ENCODE measurements at places on chromosomes 1 and 21.
A peak's percentile ranks its signal among the peaks of the same experiment; 100 is the strongest.

GRCh38 chr1:9174243-9174642 is 45.3 kb upstream of the GPR157 start:
- no peak for DNase-seq

- peak; percentile 85 for DNase-seq
These were observed 151.4 kb downstream of the TGFB2 start for GRCh38 chr1:218496561-218496960.

- DNase-seq: no peak
These were observed 125.5 kb downstream of the ADAMTS1 start for GRCh38 chr21:26719750-26720149.

GRCh38 chr1:163565166-163565565 is 243.4 kb downstream of the NUF2 start:
- no peak for DNase-seq

DNA sequence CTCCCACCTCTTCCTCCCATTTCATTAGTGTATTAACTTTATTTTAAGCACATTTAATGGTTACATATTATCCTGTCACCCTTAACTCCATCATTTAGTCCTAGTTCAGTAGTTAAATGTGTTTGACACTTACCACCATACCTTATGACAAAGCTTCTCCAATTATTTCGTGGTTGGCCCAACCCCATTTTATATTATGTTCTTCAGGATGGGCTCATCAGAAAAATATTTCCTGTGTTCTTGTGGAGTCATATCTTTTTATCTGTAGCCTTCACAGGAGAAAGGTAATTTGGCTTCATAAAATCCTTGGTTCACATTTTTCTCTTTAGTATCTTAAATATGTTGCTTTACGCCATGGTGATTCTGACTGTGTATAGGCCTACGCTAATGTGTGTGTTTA is 142.3 kb upstream of the COL6A1 start:
- DNase-seq: no peak

GRCh38 chr1:149978547-149979023 is 31.9 kb downstream of the OTUD7B start:
- peak; percentile 31 for DNase-seq

DNA sequence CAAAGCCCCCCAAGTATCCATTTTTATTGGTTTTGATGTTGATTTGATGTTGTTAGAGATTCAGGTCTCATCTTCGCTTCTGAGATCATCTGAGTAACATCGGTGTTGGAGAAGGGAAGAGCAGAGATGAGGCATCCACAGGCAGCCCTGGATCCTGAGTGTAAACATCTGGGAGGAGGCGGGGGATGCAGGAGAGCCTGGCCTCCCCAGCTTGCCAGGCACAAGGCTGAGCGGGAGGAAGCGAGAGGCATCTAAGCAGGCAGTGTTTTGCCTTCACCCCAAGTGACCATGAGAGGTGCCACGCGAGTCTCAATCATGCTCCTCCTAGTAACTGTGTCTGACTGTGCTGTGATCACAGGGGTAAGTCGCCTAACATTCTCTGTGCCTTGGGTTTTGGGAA is at the start of gene PROK1:
Gene PROK1 (plus strand): TSS at position 221 of the 400 bp plus-strand sequence. CDS start 68 bp downstream, at position 289.
- DNase-seq: no peak

GRCh38 chr1:28157894-28158293 is 18.6 kb downstream of the PTAFR start:
- no peak for DNase-seq

GRCh38 chr1:100943533-100943932 is 47.6 kb downstream of the SLC30A7 start:
- no peak for DNase-seq

DNA sequence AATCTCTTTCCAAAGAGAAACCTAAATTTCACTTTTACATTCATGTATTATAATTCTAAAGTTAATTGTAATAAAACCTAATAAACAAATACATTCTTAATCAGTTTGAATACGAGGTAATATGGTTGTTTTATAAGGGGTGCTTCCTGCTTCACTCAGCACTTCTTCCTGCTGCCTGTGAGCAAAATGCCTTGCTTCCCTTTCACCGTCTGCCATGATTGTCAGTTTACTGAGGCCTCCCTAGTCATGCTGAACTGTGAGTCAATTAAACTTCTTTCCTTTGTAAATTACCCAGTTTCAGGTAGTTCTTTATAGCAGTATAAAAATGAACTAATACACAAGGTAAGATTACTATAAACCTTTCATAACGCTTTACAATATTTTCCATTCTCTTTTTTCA is 491.1 kb upstream of the LRRC7 start:
- no peak for DNase-seq

DNA sequence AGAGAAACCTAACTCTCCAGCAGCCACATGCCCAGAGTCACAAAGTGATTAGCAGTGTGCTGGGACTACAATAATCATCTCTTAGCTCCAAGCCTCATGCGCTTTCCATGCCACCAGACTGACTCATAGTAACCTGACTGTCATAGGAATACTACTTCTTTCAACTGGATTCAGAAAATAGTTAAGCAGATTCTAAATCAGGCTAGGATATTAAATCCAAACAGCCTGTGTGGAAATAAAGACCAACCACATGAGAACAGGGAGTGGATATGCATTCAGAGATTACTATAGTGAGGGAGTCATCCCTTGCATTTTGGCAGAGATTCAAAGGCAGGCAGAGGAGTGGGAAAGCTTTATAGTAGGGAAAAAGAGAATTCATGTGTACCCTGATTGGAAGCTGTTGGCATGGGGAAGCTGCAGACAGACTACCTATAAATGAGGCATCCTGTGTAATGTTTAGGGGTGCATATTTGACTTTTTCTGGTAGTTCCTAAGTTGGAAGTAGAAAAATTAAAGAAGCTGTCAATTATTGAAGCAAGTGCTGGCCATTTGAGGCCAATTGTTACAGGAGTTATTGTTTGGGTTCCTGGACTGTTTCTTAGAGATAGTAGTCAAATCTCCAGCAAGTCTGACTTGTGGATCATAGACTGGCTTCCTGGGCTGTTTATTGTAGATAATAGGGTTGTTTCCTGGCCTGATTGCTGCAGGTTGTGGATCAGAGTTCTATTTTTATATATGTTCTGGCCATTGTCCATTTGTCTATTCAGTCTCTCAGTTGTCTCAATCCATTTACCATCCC is 31.7 kb upstream of the DNAH14 start:
- no peak for DNase-seq

DNA sequence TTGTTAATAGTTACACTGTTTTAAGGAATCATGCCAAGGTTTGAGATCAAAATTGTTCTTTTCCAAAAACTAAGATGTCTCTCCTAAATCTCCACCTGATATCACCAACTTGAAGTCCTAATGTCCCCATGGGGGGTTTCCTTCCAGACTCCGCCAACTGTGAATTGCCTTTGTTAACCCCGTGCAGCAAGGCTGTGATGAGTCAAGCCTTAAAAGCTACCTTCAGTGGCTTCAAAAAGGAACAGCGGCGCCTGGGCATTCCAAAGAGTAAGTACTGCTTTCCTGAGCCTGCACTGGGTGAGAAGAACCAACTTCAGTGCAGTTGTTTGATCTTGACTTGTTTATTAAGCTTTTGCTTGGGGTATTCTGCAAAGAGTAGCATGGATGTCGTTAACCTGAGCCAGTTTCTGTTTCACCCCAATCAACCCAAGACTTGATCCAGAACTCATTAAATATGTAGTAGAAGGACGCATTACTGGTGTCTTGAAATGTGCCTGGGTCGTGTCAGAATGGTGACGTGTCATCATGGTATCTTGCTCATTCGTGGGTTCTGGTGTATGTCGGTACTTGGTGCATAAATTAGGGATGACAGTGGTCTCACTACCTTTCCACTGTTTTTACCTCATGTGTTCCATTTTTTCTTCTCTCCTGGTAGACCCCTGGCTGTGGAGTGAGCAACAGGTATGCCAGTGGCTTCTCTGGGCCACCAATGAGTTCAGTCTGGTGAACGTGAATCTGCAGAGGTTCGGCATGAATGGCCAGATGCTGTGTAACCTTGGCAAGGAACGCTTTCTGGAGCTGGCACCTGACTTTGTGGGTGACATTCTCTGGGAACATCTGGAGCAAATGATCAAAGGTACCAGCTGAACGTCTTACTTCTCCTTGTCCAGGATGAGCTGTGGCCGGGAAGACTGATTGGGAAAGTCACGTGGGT is 8.7 kb downstream of the ETS2 start:
- no peak for DNase-seq

- no peak for DNase-seq
These were observed 27.7 kb downstream of the PTPRF start for GRCh38 chr1:43558346-43558841.

DNA sequence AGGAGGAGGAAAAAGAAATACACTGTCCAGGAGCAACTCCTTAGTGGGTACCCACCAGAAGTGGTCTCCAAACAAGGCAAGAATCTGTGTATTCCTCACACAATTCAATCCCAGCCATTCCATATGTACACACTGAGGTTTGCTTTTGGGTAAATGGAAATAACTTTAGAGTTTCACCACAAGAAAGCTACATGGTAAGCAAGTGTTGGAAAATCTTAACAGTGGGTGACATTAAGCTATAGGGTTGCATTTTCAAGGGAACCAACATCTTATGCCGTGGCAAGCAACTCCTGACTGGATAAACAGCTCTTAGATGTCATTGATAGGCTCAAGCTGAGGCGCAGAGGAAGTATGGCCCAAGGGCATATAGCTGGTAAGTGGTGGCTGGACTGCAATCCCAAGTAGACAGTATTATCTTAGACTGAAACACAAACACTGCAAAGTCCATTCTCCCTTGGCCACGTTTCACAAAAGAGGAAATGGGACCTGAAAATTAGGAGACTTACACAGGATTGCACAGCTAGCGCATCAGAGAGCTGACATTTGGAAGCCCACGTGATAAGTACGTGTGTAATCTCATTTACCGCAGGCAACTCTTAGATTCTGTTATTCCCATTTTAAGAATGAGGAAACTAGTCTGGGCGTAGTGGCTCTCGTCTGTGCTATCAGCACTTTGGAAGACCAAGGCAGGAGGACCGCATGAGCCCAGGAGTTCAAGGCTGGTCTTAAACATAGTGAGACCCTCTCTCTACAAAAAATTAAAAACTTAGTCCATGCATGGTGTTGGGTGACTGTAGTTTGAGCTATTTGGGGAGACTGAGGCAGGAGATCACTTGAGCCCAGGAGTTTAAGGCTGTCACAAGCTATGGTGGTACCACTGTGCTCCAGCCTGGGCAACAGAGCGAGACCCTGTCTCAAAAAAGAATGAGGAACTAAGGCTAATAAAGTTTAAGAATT is 4.0 kb upstream of the BRWD1 start:
- DNase-seq: no peak

DNA sequence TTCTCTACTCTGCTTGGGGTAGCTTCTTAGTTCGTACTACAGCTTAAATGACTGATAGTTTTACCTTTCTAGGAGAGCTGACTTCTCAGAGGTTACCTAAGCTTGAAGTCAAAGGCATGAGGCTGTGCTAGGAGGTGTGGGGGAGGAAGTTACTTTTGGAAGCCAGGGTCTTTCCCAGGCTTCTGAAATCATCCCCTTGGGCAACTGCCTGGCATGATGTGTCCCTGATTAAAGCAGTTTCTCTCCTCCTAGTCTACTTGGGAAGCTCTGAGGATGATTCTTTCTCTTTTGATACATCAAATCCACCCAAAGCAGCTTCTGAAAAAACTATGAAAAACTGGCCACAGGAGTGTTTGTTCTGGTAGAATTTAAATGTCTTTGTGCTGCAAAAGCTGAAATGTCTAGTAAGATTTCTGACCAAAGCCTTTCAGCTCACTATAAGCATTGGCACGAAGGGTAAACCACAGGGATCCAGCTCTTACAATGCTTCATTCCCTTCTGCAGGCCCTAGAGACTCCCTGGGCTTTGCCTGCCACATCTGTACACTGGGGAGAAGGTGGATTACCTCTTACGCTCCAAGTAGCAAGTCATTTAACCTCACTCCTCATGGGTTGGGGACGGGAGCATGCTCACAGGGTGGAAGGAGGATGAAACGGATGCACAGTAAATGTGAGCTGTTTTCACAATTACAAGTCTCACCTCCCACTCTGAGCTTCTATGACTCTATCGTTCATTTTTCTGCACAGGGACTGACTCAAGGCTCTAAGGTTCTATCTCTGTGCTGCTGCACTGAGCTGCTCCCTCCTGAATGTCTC is 59.6 kb downstream of the RUNX1 start:
- DNase-seq: no peak

- no peak for DNase-seq
These were observed 641.0 kb upstream of the CAMK1G start for GRCh38 chr1:208942394-208943130.

DNA sequence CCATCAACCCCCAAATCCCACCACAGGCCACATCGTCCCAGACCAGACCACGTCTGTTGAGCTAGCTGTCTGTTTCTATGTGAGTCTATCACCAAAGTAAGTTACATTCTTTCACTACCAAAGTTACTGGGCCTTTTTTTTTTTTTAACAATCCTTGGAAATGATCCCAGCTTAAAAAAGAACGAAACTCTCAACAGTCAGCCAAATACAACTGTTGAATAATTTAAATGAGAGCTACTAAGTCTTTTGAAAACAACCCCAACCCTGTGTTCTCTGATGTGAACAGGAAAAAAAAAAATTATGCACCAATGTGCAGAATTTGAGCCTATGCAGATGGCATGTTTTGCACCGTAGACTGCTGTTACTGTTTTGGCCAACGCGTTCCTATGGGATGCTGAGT is 134.0 kb upstream of the ETS2 start:
- DNase-seq: no peak
